ENCODE measurements at places on chromosomes 16 and 17.

DNA sequence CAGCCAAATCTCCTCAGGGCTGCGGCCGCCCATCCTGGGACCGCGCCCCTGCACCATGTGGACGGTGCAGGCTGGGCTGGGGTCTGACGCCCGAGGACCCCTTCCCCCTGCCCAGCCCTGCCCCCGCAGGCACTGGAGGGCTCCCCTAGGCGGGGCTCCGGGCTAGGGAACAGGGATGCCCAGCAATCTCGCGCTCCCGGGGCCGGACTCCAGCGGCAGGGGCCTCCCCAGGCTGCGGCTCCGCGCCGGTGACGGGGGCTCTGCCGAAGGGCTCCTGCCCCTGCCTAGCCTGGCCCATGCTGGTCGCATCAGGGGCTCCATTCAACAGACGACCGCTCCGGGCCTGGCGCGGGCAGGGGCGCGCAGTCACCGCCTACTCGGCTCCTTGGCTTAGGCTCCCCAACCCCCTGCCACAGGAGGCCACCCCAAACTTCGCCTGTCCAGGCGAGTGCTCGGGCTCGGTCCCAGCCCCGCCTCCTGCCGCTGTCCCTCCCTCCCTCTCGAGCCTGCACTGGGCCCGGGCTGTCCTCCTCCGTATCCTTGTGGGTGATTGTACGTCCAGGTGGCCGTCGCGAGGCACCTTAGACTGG is 27.4 kb upstream of the ADORA2B start:
- DNase-seq, result no peak

DNA sequence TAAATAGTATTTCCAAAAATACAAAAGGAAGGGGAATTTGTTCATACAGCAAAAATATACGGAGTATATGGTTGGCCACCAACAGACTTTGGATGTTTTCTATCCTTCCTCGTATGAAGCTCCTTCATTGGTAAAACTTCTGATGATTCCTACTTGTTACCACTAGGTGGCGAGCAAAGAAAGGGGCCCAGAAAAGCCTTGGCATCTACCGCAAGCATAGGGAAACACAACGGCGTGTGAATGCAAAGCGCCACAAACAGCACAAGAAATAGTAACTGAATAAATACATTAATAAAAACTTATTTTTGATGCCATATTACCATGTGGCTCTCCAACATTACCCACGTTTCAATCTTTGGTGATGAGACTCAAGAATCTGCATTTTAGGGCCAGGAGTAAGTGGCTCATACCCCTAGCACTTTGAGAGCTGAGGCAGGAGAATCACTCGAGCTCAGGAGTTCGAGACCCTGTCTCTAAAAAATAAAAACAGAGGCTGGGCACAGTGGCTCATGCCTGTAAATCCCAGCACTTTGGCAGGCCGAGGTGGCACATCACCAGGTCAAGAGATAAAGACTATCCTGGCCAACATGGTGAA is 34.5 kb downstream of the YWHAE start:
- peak; percentile 62 for DNase-seq

- no peak for DNase-seq
These were observed 136.0 kb upstream of the IRX3 start for GRCh38 chr16:54422569-54422978.

- DNase-seq, result no peak
These were observed 52.4 kb downstream of the AXIN2 start for GRCh38 chr17:65509032-65509431.

GRCh38 chr17:45197108-45197507 is 24.6 kb upstream of the FMNL1 start:
- no peak for DNase-seq

- DNase-seq, result no peak
These were observed 6.5 kb upstream of the ABR start for GRCh38 chr17:1186214-1186820.

DNA sequence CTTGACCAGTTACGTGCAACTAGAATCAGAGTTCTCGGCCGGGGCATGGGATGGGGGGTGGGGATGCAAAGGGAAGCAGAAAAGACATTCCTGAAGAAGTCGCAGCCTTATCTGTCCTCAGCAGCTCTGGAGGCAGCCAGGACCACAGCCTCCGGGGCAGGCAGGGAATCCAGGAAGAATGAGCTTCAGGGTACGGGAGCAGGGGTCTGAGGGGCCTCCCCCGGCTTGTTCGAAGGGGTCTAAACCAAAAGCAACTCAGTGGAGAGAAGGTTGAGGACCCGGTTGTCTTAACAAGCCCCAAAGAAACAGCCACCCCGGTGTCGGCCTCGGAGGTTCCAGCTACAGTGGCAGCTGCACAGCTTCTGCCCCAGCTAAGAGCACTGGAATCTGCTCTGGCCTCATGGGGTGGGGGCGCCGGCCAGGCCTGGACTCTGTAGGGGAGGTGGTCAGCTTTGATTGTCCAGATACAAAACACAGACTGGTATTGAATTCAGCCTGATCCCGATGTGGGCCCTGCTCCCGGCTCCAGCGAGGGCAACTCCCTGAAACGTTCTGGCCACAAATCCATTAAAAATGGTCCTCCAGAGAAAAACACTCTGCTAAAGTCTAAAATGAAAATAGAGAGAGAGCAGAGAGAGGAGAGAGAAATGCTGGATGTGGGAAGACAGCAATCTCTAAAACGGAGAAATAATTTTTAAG is 7.7 kb downstream of the HOXB4 start:
- DNase-seq, result no peak

DNA sequence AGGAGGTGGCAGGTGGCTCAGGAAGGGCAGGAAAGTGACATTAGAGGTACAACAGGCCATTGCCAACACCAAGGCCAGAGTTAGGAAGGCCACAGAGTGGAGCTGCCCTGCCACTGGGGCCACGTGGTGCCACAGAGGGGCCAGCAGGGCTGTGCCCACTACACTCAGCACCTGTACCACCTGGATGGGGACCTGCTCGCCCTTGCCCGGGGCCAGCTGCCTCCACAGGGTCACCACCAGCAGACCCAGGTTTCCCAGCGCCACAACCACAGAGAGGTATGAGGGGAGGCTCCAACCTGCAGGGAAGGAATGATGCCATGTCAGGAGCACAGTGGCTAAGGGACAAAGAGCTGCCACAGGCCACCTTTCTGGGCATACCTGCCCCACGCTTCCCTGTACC is 1.2 kb downstream of the SLC52A1 start:
- DNase-seq, result no peak

- DNase-seq, result no peak
These were observed 27.8 kb downstream of the MARCHF10 start for GRCh38 chr17:62780269-62780668.

DNA sequence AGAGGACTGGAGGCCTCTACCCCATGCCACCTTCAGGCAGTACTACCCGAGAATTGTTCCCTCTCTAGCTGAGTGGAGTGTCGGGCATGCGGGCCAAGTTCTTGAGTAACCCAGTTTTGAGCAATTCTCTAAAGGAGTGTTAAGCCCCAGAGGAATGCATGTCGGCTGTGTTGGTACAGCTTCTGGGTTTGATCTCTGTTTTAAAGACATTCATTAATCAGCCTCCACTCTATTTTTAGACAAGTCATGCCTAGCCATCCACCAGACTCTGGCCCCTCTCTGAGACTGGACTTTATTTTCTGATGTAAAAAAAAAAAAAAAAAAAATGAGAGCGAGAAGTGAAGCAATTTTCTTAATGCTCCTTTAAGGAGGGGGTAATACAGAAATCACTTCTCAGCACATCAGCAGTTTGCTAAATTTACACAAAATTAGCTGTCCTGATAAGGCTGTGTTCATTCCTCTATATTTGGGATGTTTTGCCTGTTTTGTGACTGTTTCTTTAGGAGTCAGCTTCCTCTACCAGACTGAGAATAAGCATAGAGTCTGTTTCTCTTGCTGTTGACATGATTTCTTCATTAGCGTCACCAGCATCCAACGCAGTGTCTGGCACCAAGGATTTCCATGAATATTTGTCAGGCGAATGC is 88.7 kb downstream of the AXIN2 start:
- no peak for DNase-seq

DNA sequence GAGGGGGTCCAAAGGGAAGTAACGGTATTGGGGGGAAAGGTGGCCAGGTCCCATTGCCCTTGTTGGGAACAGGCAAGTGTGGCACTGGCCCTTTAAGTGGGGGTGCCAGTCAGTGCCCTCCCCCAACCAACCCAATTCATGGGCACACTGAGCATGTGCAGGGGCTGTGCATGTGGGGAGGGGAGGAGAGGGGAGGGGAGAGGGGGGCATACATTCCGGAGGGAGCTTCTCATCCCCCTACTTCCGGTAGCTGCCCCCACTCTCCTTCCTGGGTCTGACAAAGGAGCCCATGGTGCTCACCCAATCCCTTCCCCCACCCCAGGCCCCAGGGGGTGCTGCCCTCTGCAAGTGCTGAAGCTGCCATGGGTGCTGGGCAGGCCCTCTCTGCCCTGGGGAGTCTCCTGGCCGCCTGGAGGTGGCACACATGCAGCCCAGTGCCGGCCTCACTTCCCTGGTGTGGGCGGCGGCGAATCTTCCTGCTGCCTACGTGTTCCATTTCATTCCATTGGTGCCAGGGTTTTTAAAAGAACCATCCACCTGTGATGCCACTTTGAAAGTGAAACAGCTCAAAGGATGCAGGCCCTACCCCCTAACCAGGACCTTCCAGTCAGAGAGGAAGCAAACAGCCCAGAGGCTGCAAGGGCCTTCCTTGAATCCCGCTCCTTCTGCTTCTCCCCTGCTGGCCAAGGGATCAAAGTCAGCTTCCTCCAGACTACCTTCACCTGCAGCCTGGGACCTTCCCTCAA is 11.0 kb downstream of the HEXIM2 start:
- DNase-seq, result no peak

DNA sequence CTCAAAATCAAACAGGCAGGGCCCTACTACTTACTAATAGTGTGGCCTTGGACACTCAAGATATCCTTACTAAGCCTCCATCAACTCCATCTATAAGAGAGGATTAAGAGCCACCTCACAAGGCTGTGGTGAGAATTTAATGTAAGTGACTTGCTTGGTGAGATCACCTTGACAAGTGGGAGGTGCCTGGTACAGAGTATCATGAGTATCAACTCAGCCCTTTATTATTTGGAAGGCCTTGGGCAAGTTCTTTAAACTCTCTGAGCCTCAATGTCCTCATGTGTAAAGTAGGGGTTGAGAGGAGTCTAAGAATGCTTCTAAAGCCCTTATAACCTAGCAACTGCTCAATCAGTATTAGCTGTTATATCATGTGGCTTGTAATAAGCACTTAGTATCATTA is 15.0 kb downstream of the THUMPD1 start:
- no peak for DNase-seq

- no peak for DNase-seq
These were observed 12.6 kb downstream of the IL34 start for GRCh38 chr16:70658921-70659320.

- DNase-seq, result no peak
These were observed 58.6 kb downstream of the PECAM1 start for GRCh38 chr17:64331931-64332493.

Data from neuronal stem cell (in vitro differentiated cells).